Activated CD4-positive, CD25-positive, alpha-beta regulatory T cell treated with anti-CD3 and anti-CD28 coated beads, Interleukin-2, amount 50 U/mL, for 16 hours (primary cell): ENCODE measurements at places on chromosomes 1 and 21.

DNA sequence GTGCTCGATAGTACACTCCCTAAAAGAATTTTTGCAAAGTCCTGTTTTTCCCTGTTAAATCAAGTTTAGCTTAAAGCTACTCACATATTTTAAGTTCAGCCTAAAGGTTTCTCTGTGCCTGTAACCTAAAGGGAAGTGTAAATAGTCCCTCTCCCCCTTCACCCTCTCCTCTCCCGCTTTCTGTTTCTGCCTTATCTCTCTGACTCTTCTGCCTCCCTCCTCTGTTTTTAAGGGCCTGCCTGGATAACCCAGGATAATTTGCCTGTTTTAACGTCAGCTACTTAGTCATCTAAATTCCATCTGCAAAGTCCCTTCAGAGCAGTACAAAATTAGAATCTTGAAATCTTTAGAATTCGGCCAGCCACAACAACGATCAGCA is 92.6 kb downstream of the NID1 start:
- no peak for DNase-seq

DNA sequence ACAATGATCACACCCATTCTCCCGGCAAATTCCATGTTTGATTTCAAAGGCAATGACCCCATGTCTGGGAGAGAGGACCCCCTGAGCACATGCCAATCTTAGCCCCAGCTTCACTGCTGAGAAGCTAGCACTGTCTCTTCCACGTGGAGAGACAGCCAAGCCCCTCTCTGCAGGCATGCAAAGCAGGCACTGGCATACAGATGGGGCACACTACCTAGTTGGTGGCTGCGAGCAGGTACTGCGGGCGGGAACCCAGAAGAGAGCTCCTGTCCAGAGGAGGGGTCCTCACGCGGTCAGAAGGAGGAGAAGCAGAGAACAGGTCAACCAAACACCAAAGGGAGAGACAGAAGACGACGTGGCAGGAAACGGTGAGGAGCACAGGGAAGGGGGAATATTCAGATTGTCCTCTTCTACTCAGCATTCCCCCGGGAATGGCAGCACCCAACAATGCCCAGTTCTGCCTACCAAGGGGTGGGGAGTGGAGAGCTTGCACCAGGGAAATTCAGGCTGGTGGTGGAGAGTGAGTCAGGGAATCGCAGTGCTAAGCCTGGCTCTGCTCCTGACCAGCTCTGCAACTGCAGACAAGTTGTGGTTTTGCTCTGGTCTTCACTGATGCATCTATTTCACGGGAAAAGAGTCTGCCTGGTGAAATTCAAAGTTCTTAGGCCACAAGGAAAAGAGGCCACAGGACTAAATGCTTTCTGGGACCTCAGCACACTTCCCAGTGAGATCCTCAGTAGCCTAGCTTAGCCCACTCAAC is 48.1 kb upstream of the GOLT1A start:
- DNase-seq: no peak

DNA sequence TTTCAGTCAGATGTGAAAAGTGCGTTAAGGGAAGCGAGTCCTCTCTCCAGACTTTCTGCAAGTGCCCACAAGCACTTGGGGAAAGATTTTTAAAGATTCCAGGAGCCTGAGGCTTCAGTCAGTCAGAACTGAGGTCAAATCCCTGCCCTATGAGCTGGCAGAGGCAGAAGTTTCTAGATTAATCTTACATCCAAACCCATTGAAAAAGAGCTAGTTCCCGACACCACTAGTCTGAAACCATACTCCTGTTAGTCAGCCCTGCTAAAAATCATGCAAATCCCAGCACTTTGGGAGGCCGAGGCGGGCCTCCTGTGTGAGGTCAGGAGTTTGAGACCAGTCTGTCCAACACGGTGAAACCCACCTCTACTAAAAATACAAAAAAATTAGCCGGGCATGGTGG is 21.0 kb downstream of the RSPH1 start:
- DNase-seq: no peak

- no peak for DNase-seq
Measured at GRCh38 chr1:245823408-245824147, 668.8 kb downstream of the KIF26B start.

DNA sequence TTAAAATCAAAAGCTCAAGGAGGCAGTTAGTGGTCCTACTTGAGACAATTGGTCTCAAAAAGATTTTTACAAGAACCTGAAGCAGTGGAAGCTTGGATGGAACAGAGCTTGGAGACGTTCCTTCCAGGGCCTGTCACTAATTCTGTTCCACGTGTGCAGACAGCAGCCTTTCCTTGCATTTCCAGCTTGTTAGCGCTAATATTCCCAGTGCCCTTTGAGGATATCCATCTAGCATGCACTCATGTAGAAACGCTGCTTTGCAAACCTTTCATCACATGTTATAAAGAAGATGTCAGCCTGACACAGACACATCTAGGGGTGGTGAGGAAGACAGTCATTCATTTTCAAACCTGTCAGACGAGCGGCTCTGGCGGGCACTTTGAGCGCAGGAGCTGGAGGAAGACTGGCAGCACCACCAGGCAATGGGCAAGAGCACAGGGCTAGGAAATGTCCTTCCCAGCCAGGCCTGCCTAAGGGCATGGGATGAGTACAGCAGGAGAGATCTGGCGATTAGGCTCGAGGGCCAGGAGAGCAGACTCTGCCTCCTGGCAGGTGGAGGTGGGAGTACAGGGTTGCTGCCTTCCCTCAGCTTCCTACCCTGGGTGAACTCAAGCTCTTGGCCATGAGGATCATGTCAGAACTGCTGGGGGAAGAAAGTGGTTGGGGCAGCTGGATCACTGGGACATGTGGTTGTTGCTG is 55.5 kb downstream of the CASQ2 start:
- no peak for DNase-seq

DNA sequence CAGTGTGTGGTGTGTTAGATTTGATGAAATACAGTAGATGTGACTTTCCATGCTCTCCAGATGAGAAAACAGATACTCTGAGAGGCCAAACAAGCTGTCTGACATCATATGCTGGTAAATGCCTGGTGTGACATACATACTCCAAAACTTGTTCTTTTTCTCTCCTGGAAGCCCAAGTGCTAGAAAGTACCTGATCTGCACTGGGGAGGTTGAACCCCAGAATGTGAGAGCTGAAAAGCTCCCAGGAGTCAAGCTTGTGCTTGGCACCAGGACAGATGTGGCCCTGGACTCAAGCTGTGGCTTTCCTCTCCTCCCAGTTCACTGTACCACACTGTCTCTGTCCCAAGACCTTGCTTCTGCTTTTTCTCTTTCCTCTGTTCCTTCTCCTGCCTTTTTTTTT is 389.0 kb upstream of the USP24 start:
- DNase-seq: no peak
